ENCODE measurements at places on chromosomes 12 and 14. TPM values are rescaled to one million over a fixed set of nuclear protein-coding genes. Genes with fewer than 3 reads are reported as not detected.

DNA sequence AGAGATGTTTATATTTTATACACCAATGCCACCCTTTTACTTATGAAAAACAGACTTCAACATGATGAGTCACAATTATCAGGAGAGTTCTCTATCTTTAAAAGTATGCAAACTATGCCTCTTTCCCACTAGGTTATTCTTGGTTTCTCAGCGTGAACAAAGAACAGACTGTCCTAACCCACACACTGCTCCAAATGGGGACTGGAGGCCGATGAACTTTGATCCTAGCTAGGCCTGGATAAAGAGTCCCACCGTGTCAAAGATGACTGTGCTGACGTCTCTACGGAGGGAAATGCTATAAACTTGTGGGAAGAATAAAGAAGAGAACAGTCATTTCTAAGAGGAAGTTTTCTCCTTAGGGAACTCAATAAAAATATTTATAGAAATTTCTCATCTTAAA, 160.1 kb downstream of the EPS8 start:
- no peak for DNase-seq

DNA sequence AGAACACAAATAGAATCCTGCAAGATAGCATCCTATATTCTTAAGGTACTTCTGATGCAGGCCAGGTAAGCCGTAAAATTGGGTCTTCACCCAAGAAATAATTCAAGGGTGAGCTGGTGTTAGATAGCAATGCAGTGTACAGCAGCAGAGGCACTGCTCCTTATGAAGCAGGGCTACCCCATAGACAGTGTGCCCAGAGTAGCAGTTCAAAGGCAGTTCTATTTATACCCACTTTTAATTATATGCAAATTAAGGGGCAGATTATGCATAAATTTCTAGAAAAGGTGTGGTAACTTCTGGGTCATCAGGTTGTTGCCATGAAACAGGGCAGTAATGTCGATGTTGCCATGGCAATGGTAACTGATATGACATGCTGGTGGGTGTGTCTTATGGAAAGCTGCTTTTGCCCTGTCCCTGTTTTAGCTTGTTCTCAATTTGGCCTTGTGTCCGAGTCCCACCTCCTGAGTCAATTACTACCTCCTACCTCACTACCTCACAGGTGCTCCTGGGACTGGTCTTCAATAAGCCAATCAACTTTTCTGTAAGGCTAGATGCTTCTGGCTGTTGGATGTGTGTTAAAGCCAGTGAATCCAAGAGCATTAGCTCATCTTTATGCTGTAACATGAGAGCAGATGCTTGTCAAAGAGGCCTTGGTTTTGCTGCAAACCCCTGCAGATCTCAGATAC, 61.0 kb downstream of the PPM1A start:
- no peak for DNase-seq

GRCh38 chr12:122026706-122027333, 5.1 kb downstream of the BCL7A start:
- DNase-seq, result no peak

- DNase-seq, result peak; percentile 11
Measured at GRCh38 chr14:65164068-65164824, 61.9 kb upstream of the MAX start.

DNA sequence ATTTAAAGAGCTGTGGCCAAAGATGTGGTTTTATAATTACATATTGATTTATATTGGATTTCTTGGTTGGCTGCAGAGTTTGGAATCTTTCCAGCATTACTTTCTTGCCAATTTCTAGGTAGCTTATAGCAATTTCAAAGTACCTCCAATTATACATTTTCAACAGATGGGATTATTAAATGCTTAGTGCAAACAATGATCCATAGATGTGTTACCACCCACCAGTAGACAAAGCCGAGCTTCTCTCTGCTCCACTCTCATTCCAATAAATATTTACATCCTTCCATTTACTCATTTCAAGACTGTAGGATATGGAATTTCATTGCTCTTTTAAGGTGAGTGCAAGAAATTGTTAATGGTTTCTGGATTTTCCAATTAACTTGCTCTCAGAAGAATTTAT, 21.6 kb upstream of the TMCC3 start:
- no peak for DNase-seq

- DNase-seq, result no peak
Measured at GRCh38 chr12:128693115-128693514, 130.6 kb downstream of the SLC15A4 start.

DNA sequence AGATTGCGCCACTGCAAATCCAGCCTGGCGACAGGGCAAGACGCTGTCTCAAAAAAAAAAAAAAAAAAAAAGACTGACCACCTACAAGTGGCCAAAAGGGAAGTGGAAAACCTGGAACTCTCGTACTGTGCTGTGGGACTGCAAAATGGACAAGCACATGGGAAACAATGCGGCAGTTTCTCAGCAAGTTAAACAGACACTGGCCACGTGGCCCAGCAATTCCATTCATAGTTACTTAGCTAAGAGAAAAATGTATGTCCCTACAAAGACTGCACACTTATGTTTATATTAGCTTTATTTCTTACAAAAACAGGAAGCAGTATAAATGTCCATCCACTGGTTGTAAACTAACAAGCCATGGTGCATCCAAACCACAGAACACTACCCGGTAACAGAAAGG, 5.6 kb downstream of the CHFR start:
- DNase-seq, result peak; percentile 70

GRCh38 chr14:75437201-75438143, 9.7 kb downstream of the JDP2 start:
- no peak for DNase-seq

GRCh38 chr12:47802312-47802711, 17.4 kb downstream of the HDAC7 start:
- no peak for DNase-seq

- no peak for DNase-seq
Measured at GRCh38 chr12:57179331-57180086, 32.1 kb upstream of the LRP1-AS start.

DNA sequence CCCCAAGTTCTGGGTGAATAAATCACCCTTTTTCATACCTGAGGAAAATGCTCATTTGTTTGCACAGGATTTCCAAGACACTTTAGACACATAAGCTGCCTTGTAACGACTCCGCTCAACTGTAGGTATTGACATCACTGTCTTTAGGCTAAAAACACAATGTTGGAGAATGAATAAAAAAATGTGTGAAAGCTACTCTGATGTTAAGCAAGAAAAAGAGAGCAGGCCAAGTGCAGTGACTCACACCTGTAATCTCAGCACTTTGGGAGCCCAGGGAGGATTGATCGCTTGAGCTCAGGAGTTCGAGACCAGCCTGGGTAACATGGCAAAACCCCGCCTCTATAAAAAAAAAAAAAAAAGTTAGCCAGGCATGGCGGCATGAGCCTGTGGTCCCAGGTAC, 11.1 kb upstream of the CIPC start:
- DNase-seq, result no peak

- no peak for DNase-seq
Measured at GRCh38 chr14:95054346-95055280, 102.7 kb downstream of the DICER1 start.

DNA sequence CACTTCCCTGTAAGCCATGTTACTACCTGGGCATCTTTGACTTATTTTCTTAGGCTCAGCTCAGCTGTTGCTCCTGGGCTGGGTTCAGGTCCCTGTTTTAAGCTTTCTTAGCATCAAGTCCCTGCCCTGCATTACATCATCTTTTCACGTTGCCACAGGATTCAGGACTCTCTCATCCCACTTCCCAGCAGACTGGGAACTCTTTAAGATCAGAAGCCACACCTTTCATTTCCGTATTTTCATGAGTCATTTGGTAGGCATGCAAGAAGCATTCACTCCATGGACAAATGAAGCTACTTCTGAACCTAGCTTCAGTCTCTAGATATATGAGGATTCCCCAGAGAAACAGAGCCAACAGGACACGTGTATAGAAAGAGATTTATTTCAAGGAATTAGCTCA, 726.8 kb downstream of the VRK1 start:
- no peak for DNase-seq

GRCh38 chr14:32933629-32934072, 5.0 kb upstream of the NPAS3 start:
- DNase-seq, result no peak

DNA sequence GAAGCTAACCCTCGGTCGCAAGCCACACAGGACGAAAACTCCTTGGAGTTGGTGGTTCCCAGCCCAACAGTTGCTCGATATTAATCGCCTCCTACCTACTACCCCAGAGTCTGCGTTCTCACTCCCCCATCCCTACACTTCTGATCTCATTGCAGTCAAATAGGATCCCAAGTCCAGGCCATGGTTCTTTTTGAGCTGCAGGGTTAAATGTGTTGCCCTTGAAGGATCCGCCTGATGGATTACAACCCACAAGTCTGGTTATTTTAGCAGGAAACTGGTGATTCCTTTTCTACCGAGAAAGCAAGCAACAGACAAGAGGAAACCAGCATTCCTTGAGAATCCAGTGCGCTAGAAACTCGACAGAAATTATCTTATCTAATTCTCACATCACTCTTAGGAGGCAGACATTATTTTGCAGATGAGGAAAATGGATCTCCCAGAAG, 785 bp upstream of the NIN start:
- no peak for DNase-seq

DNA sequence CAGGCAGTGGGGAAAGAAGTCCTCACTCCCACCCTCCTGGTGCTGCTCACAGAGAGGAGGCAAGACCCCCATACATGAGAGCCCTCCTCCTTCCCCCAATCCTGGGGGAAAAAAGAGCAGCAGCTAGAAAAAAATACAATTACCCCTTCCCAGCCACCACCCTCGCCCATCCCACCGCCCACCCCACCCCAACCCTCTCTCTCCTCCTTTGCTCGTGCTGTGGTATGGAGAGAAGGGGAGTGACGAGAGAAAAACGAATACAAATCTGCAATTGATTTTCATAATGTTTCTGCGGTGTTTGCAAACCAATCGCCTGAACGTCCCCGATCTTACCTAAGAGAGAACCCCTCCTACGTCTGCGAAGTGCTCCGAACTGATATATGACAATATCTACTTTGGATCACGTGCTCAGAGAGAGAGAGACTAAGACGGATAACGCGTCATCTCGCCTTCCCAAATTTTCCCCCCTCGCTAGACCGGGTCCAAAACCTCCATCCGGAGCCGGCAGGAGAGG, at the start of gene HOXC11:
TSS of gene HOXC11 (plus strand) at position 405 of the 514 bp plus-strand sequence. CDS start 116 bp downstream, outside the sequence.
- no peak for DNase-seq

DNA sequence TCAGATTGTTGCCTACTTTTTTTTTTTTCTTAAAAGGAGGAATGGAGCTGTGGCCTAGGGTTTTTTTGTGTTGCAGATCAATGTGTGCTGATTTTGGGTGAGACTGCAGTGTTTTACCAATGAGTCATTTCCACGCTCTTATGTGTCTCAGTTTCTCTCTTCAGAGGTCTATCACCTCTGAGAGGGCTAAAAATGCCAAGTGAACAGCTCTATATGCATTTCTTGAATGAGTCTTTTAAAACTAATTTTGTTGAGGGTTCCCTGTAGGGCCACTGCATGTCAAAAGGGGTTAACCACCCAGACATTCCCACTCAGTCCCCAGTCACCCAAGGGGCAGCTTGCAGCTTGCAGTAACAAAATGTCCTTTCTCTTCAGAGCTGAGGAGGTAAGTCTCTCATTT, 24.3 kb upstream of the GLIPR1L2 start:
- DNase-seq, result no peak

DNA sequence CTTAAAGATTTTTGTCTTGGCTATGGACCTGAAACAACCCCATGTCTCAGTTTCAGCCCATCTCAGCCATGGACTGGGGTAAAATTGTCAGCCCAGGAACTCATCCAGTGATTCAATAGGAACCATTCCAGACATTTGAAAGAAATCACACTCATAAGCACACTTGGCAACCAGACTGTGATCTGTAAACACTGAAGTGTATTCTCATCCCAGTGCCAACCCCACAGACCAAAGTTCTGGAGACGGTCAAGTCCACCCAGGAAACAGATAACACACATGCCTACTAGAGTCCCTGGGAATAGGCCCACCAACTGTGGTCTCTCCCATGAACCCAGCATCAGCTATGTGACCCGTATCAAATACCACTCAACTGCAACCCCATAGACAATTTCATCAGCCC, 804.6 kb downstream of the TRHDE start:
- no peak for DNase-seq

GRCh38 chr14:22313172-22313801, 275.7 kb downstream of the DAD1 start:
- DNase-seq, result no peak

DNA sequence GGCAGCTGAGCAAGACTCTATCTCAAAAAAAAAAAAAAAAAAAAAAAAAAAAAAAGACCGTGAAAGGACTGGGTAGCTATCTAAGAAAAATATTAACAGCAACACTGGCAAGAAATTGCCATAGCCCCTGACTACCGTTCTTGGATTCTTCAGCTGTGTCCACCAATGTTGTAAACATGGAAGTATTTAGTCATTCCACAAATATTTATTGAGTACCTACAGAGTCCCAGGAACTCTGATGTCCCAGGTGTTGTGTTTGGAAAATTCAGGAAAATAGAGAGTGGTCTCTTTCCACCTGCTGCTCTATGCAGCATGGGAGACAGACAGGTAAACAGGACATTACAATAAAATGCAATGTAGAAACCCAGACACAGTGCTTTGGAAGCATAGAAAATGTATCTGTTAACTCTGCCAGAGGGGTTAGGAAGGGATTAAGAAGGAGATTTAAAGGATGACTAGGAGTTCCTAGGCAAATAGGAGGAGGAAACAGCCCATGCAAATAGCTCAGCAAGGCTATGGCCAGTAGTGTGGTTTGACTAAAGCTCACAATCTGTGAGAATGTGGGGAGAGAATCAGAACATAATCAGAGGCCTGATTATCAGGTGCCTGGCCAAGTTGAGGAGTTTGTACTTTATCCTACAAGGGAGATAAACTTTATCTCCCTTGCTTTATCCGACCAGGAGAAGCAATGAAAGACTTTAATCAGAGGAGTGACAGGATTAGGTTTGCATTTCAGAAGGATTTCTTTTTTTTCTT, 2.1 kb upstream of the DLST start:
- no peak for DNase-seq

Gene DEPDC4
- 0.13 TPM for total RNA-seq

Gene ACOT6
- total RNA-seq, result not detected

Gene ESRRB
- not detected for total RNA-seq

Gene REM2
- total RNA-seq, result not detected

Gene SLC17A8
- not detected for total RNA-seq

Measured in dermis microvascular lymphatic vessel endothelial cell (primary cell).